Stomach (tissue), 19 donors: ENCODE measurements at places on chromosomes 1 and 21. TPM values are rescaled to one million over a fixed set of nuclear protein-coding genes. Genes with fewer than 3 reads are reported as not detected.
A peak's percentile ranks its signal among the peaks of the same experiment; 100 is the strongest.

Gene HSF2BP
- total RNA-seq, result not detected

DNA sequence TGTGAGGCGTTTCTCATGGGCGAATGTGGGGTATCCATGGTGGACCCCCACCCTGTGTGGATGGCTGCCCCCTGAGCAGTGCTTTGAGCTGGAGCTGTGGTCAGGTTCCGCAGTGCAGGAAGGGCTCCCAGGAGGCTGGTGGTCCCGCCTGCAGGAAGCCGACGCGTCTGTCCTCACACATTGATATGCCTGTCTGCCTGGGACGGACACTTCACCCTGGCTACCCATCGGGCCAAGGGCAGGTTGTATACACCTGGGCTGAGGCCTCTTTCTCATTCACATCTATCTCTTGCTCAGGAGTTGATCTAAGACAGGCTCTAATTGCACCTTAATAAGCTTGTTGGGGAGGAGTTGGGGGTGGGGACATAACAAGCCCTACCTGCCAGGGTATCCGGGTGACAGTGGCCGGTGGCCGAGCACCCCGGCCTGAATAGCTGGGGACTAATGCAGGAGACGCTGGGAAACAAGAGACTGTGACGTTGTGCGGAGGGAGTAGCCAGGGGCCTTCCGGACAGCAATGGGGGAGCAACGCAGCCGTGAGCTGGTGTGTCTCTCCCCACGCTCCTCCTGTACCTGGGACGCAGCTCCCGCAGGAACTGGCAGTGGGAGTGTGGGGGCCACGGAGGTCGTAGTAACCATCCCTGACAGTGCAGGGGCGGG lies 21.7 kb downstream of the PDXK start:
- H3K27ac ChIP-seq, result peak overlapping the region; percentile 71
- peaks cover 6% of the 10 kb centered on the region for H3K4me1 ChIP-seq
- no peak overlapping the region for H3K4me3 ChIP-seq
- H3K36me3 ChIP-seq, result peaks cover 12% of the 10 kb centered on the region

DNA sequence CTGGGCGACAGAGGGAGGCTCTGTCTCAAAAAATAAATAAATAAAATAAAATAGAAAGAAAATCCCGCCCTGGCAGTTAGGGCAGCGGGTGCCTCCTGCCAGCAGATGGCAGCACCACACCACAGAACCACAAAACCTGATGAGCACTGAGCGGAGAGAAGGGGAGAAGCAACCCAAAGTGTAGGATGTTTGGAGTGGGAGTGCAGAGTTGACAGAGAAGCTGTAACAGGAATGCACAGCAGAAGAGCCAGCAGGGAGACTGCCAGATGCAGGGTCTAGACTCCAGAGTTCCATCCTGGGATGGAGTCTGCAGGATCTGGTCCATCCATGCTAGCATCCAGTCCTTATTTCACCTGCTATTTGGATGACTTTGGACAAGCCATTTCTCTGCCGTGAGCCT lies 29.7 kb upstream of the KIRREL1 start:
- no peak overlapping the region for H3K4me3 ChIP-seq
- peak; percentile 90 for DNase-seq
- H3K4me1 ChIP-seq, result peaks cover 23% of the 10 kb centered on the region
- H3K27ac ChIP-seq, result no peak overlapping the region
- H3K27me3 ChIP-seq, result no peaks in the 10 kb centered on the region
- no peaks in the 10 kb centered on the region for H3K36me3 ChIP-seq

Gene NLRP3
- total RNA-seq, result 4.9 TPM

Gene MXRA8
- 123 TPM for total RNA-seq

DNA sequence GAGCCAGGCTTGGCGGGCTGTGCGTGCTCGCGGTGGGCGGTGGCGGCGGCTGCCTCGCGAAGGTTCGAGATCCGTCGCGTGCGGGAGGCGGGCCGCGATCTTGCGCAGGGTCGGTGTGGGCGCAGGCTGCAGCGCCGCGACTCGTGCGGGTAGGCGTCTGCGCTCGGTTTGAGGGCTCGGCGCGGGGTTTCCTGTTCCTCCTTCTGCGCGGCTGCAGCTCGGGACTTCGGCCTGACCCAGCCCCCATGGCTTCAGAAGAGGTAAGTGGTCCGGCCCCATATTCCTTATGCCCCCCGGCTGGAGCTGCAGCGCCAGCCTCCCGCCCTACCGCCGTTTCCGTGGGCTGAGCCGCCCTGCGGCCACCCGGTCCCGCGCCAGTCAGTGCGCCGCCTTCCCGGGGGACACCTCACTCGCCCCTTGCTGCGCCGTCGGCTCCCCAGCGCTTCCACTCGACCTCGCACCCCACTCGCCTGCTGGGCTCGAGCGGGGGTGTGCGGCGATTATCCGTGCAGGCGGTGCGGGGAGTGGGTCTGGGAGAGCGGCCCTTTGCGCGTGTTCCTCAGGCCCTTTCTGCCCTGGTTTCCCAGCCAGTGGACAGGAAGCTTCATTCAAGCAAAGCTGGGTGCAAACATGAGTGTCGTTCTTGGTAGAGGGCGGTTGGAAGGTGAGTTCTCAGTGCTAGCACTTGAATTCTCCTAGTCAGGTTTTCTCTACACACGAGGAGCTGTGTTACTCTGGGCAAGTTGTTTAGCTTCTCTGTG lies at the start of gene CACYBP:
Gene CACYBP (plus strand): TSS at position 12 of the 761 bp plus-strand sequence. CDS start 234 bp downstream, at position 246.
- no peaks in the 10 kb centered on the region for H3K27me3 ChIP-seq
- H3K4me3 ChIP-seq, result peak within 1 kb of the TSS; percentile 95
- peaks cover 5% of the 10 kb centered on the region for H3K36me3 ChIP-seq
- peak within 1 kb of the TSS; percentile 98 for H3K27ac ChIP-seq
- H3K4me1 ChIP-seq, result peaks cover 57% of the 10 kb centered on the region
- no peak for DNase-seq

DNA sequence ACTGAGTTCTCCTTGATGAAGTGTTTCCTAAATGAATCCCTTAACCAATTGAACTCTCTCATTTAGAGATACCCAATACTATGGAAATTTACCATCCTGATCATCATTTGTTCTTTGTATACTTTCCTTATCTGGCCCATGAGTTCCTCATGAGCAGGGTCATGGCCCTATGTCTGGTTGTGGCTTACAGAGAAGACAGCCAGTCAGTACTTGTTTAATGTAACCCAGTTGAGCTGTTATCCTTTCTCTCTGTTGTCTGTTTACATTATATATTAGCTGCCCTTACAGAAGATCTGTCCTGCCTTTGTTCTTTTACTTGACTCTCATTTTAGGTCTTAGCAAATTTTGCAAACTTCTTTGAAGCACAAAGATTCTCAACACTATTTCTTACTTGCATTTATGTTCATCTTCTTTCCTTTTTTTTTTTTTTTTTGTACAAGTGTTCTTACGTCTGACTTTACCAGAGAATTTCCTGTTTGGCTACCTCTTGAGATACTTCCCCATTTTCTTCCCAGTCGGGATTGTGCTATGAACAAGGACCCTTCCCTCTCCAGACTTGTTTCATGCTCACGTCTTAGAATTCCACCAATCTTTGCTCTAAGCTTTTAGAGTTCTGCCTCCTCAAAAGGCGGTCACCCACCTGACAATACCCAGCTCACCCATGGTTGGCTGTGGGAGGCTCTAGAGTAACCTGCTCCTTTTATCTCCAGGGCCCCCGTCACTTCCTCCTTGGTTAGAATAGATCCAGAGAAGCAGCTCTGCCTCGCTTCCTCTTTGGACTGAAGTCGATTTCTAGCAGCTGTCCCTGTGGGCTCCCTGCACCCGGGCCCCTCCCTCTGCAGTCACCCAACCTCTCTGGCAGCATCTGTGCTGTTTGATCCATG lies 53.6 kb upstream of the RUNX1 start:
- H3K27ac ChIP-seq, result no peak overlapping the region
- H3K4me3 ChIP-seq, result no peak overlapping the region
- no peaks in the 10 kb centered on the region for H3K27me3 ChIP-seq

Gene GBP6
- total RNA-seq, result not detected

Gene PLEKHA6
- total RNA-seq, result 97.9 TPM

- H3K27me3 ChIP-seq, result no peaks in the 10 kb centered on the region
- no peak overlapping the region for H3K4me3 ChIP-seq
- H3K36me3 ChIP-seq, result peaks cover 5% of the 10 kb centered on the region
- no peaks in the 10 kb centered on the region for H3K4me1 ChIP-seq
Measured at GRCh38 chr1:93541045-93541444, 93.1 kb downstream of the FNBP1L start.

Gene OR2G6
- not detected for total RNA-seq

Gene DCST2
- 158 TPM for total RNA-seq

Gene LRRC8C
- total RNA-seq, result 4.5 TPM
